ENCODE measurements at places on chromosomes 3 and 15. TPM values are rescaled to one million over a fixed set of nuclear protein-coding genes. Genes with fewer than 3 reads are reported as not detected.

Gene RAD51
- 2.5 TPM for total RNA-seq

GRCh38 chr3:66472313-66473134 is 28.3 kb downstream of the LRIG1 start:
- H3K27me3 ChIP-seq, result no peaks in the 10 kb centered on the region
- no peak for DNase-seq
- peaks cover 26% of the 10 kb centered on the region for H3K4me1 ChIP-seq
- H3K4me3 ChIP-seq, result no peak overlapping the region
- H3K27ac ChIP-seq, result peak overlapping the region; percentile 45
- H3K36me3 ChIP-seq, result no peaks in the 10 kb centered on the region

DNA sequence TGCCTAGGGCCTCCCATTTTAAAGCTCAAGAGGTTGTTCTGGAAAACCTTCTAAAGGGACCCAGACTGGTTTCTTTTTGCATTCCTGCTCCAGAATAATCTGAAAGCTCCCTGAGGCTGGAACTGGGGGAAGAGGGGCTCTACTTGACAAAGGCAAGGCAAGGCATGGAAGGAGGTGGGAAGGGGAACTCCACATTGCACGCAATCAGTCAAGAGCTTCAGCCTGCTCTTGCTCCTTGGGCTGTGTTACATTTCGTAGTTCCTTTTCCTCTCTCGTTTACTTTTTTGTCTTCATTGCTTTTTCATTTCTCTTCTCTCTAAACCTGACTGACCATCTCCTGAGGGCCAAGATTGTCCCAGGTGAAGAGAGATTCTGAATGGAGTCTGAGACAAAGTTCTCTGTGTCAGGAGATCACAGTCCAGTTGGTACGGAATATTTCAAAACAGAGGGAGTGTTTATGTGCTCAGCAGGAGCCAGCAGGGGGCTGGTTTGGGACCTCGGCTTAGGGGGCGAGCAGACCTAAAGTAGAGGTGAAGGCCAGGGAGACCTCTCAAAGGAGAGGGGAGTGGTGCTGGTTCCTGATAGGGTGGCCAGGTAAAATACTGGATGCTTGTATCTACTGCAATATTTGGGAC is 6.0 kb upstream of the KCTD6 start:
- no peak for DNase-seq
- H3K4me1 ChIP-seq, result peaks cover 8% of the 10 kb centered on the region

DNA sequence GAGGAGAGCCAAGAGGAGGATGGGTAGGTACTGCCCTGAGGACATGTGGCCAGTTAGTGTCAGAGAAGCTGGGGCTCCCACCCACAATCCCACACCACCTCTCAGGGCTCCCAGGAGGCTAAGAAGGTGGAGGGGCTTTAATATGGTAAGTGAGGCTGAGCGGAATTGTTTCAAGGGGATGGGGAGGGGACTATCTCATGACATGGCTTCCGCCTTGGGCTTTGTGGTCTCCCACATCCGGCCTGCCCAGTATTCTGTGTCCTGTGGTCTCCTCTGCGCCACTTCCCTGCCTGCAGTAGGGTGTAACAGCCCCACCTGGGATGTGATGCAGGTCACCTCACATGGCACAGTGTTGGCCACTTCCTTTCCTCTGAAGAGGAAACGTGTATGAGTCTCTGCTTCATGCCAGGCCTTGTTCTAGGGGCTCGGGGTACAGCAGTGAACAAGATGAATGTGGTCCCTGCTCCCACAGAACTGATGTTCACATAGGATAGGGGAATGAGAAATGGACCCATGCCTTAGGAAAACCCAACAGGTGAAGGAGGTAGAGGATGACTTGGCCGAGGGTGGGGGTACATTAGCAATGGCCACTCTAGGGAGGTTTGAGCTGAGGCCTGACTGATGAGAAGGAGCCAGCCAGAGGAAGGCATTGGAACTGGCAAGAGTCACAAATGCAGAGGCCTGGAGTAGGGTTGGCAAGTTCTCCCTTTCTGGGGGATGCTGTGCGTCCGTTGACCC is 3.2 kb downstream of the NEIL1 start:
- DNase-seq, result no peak
- peaks cover 30% of the 10 kb centered on the region for H3K36me3 ChIP-seq
- H3K4me1 ChIP-seq, result peaks cover 28% of the 10 kb centered on the region
- no peak overlapping the region for H3K4me3 ChIP-seq
